NCI-H1092 (cell line): ENCODE measurements at places on chromosomes 7 and 10.
A peak's percentile ranks its signal among the peaks of the same experiment; 100 is the strongest.

GRCh38 chr10:62637249-62638061 is 167.1 kb upstream of the ADO start:
- DNase-seq, result no peak

DNA sequence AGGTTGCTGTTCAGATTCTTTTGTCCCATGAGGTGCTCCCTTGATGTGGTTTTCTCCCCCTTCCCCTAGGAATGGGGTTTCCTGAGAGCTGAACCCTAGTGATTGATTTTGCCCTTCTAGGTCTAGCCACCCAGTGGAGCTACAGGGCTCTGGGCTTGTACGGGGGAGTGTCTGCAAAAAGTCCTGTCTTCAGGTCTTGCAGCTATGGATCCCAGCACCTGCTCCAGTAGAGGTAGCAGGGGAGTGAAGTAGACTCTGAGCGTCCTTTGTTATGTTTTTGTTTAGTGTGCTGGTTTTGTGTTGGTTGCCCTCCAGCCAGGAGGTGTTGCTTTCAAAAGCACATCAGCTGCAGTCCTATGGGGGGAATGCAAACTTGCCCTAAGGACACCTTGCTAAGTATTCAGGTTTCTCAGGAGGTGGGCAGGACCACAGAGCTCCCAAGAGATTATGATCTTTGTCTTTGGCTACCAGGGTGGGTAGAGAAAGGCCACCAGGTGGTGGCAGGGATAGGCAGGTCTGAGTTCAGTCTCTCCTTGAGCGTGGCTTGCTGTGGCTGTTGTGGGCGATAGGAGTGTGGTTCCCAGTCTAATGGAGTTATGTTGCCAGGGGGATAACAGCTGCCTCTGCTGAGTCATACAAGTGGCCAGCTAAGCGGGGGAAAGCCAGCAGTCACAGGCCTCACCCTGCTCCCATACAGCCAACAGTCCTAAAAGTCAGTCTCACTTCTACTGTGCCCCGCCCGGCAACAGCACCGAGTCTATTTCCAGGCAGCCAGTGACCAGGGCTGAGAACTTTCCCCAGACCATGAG is 92.4 kb upstream of the JCAD start:
- no peak for DNase-seq

GRCh38 chr7:20307119-20307518 is 23.6 kb upstream of the ITGB8 start:
- DNase-seq, result no peak

DNA sequence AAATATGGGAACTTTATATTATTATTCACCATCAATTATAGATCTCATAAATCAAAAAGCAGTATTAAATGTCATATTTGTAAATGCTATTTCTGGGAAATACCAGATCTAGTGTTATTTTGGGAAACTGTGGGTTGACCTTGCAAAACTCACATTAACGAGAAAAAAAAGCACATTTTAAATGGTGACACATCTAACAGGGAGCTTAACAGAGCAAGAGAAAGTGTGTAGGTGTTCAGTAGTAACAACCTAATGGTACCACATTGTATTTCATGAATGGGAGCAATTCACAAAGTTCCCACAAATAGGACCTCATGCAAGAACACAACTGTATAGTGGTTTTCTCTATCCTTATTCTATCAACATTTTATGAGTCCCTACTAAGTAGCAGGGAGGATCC is 26.2 kb upstream of the HDAC9 start:
- no peak for DNase-seq

DNA sequence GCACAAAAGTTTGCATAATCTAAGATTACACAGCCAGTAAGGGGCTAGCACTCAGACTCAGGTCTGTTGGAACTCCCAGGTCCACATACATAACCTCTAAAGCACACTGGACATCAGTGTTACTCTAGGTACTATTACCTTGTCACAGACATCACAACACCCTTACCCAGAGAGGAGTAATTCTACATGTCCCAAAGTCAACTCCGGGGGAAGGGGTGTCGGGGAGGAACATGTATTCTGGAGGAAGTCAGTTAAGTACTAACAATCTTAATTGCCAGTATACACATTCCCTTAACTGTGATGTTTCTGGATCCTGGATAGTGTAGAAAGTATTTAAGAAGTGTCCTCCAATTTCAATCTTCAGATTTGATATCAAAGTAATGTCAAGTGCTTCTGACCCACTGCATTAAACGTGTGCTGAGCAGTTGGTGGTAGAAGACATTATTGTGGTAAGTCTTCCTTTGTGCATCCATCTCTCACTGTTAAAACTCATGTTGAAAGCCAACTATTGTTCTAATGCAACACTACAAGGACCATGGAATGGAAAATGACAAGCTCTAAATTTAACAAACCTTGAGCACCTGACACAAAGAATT is 155.4 kb downstream of the CRPPA start:
- no peak for DNase-seq

- no peak for DNase-seq
These were observed 48.6 kb upstream of the NANOS1 start for GRCh38 chr10:118980870-118981269.

- DNase-seq, result no peak
These were observed 123.0 kb upstream of the SFMBT2 start for GRCh38 chr10:7533657-7534479.

DNA sequence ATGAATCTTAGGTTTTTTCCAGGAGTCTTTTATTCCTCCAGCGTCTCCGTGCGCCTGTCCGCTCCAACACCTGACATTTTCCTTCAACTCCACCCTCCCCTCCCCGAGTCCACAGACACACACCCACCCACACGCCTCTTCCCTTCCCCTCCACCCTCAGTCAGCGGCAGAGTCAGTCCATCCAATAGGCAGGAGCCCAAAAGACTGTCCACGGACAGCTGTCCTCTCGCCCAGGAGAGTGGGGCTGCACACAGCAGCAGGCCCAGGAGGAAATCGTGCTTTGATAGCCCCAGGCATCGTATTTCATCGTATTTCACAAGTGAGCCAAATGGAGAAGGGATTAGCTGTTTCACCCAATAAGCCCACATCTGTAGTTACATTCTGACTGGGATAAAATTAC is 285.1 kb downstream of the ZEB1 start:
- no peak for DNase-seq

- DNase-seq, result no peak
These were observed 37.9 kb upstream of the PSMG3 start for GRCh38 chr7:1607696-1608095.

GRCh38 chr10:70681731-70682005 is 9.4 kb downstream of the ADAMTS14 start:
- DNase-seq, result no peak

DNA sequence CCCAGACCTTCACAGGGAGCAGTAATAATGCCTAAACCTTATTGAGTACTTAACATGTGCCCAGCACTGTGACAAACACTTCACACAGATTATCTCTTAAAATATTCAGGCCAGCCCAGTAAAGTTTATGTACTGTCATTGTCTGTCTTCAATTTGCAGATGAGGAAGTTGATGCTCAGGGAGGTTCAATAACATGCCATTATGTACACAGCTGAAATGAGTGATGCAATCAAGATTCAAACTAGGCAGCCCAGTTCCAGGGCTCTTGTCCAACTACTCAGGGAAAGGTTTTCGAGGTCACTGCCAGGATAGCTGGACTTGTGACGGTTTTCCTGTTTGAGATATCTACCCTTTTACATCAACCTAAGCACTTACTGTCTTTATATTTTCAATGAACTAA is 56.1 kb downstream of the AUTS2 start:
- DNase-seq, result peak; percentile 75

DNA sequence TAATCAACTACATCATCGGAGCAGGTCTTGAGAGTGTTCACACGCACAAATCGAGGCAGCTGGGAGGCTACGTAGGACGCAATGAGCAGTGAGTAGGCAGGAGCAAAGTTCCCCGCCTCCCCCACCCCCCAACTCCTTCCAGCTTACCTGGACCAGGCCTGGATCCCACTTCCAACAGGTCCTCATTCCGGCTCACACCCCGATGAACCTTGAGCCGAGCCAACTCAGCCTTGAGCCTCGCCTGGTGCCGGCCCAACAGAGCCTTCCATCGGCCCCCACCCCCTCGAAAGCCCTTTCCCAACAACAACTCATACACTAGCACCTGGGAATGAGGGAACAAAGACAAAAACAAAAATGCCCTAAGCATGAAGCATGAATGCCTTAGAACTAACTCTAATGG is 1.2 kb downstream of the NSUN5 start:
- no peak for DNase-seq

DNA sequence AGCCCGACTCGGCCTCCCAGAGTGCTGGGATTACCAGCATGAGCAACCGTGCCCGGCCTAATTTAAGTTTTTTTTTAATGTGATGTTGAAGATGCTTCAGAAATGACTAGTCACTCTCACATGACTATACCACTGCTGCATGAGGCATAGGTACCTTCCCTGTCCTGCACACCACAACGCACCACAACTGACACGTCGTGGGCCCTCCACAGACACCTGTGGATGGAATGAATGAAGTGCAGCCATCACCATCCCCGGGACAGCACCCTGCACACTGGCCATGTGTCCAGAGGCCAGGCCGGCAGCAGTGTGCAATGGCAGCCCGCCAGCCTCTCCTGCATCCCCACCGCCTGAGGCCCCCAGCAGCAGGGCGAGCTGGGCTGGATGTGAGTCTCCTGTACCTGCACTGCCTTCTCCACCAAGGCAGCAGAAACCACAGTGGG is 55.1 kb downstream of the VOPP1 start:
- DNase-seq, result no peak

DNA sequence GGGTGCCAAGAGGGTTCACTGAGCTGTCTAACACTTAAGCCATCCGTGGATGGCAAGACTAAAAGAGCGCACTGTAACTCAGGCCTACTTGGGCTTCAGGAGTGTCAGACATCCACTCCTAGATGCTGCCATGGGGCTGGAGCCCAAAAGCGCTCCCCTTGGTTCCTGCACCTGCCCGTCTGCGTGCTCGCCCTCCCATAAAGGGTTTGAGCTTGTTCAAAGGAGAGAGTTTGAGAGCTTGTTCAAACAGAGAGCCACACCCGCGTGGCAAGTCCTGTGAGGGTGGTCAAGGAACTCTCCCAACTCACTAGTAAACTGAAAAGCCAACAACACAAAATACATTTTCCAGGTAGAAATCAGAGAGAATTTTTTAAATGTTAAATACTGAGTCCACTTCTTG is 256.7 kb downstream of the SEMA3A start:
- no peak for DNase-seq

GRCh38 chr7:149500201-149500600 is 2.6 kb upstream of the ZNF746 start:
- DNase-seq, result no peak

DNA sequence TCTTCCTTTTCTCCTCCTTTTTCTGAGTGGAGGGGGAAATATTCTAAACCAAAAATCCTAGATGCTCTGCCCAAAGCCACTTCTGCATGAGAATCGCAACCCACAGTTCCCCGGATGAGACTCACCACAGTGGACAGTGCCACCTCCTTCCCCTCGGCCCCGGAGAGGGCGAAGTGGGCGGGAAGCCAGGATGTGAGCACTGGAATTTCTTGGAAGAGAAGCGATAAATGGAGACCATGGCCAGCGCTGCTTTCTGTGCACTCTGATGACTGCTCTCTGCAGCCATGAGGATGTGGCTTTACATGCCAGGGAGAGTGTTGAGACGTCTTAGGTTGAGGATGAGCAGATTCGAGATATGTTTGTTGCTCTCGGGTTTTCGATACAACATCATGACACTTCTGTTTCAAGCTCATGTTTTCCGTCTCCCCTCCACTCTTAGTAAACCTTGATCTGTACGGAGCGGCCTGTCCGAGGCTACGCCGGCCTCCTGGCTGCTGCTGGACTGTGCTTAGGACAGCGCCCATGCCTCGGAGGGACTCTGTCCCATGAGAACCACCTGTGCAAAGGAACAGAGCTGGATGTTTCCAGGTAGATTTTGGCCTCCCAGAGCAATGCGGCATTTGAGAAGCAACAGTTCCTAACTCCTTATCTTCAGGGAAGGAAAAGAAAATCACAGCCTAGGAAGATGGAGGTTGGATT is 414.6 kb upstream of the FOXK1 start:
- no peak for DNase-seq

- no peak for DNase-seq
These were observed 81.9 kb downstream of the NPTX2 start for GRCh38 chr7:98698976-98699375.

DNA sequence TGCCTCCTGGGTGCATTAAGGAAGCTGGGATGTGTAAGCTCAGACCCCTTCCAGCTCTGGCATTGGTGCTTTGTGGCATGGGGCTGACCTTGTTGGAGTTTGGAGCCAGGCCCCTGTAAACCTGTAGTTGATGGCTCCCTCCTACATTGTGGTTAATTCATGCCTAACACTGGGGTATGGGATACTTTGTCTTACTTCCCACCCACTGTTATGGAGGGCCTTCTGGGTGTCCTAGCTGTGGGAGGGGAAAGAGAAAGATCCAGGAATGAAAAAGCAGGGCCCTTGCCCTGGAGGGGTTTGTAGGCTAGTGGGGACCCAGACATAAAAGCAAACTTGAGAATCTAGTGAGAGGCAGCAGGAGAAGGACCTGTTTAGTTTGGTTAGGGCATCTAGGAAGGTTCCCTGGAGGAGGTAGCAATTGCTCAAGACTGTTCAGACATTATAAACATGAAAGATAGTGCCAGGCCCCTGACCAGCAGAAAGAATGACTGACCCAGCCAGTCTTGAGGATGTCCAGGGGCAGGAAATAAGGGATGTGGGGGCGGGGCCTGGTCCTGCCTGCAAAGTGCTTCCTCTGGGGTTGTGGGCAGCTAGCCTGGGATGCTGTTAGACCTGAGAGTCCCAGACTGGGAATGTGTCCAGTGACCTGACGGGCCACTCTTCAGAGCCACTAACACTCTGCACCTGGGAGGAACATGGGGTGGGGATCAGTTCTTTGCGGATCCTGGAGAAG is 6.6 kb downstream of the ADAMTS14 start:
- DNase-seq, result no peak

- DNase-seq, result no peak
These were observed 84.5 kb downstream of the PIP4K2A start for GRCh38 chr10:22629852-22630233.

- no peak for DNase-seq
These were observed 75.9 kb downstream of the CNOT4 start for GRCh38 chr7:135434047-135434446.

GRCh38 chr10:43880160-43880559 is 231.5 kb upstream of the ZNF32 start:
- DNase-seq, result no peak

DNA sequence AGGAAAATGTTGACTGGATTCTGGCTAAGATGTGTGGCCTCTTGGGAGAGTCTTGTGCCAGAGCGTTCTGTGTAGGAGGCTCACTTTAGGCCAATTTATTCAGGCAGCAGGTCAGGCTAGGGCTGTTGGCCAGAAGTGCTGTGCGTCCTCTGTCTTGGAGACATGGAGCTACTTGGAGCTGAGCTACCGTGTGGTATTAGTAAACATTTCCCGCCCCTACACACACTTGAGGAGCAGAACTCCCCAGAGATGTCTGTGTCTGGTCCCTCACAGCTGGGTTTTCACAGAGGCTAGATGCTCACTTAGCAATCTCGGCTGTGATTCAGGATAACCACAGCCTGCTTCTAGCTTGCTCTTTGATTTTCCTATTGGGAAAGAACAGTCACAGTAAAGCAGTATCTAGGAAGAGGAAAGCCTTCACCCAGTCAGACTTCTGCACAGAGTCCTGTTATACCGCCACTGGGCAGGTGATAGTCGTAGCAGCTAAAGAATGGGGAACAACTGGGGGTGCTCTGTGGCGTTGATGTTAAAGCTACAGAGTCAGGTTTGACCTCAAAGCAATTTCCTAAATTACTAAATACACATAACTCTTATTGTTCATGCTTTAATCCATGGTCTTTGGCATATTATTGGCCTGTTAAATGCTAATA is 86.7 kb downstream of the MDFIC start:
- DNase-seq, result no peak

GRCh38 chr10:101797403-101798059 is 14.3 kb upstream of the NPM3 start:
- DNase-seq, result no peak
